Cortex of kidney (tissue), 1 donor: ENCODE measurements at places on chromosomes 5 and 9.

DNA sequence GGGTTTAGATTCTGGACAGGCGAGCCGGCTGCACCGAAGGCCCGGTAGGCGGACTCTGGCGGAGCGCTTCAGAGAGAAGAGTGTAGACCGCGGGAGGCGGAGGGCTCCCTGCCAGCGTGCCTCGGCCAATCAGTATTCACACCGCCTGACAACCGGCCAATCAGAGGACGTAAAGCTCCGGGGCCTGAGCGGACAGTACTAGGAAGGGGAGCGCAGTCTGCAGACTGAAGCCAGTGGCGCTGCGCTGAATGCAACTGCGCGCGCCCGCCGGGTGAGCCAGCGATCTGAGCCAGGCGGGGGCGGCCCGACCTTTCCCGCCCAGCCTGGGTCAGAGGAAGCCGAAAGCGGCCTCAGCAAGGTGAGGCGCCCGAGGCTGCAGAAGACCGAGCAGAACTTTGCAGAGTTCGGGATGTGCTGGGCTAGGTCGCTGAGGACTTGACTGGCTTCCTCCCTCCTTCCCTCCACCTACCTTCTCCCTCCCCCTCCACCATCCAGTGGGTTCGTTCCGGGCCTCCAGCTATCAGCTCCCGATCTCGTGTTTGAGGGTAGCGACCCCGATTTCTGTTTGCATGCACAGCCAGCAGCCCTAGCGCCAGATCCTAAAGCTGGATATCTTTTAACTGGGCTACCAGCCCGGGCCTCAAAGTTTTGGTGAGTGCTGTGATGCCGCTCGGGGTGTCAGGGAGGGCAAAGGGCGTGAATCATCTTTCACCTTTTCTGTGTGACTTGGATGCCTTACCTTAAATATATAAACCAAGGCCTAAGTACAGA lies at the start of gene DMRT2:
Gene DMRT2, plus strand, starts transcription at position 233 of the 771 bp plus-strand sequence. CDS start 1,257 bp downstream, outside the sequence.
- no peak for DNase-seq

DNA sequence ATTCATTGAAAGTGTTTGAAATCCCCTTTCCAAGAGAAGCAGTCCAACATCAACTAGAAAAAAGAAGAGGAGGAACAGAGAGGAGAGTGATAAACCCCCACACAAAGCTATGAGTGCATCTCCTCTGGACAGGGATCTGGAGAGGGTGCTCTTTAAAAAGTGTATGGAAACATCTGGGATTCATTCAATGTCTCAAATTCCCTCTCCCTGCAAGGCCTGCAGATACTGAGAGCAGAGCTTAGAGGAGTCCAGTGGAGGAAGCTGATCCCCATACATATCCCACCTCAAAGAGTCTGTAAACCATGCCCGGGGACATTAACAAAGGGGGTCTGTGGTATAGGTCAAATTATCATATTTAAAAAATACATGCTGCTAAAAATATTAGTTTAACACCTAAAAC lies 2.2 kb downstream of the SPOCK1 start:
- no peak for DNase-seq

DNA sequence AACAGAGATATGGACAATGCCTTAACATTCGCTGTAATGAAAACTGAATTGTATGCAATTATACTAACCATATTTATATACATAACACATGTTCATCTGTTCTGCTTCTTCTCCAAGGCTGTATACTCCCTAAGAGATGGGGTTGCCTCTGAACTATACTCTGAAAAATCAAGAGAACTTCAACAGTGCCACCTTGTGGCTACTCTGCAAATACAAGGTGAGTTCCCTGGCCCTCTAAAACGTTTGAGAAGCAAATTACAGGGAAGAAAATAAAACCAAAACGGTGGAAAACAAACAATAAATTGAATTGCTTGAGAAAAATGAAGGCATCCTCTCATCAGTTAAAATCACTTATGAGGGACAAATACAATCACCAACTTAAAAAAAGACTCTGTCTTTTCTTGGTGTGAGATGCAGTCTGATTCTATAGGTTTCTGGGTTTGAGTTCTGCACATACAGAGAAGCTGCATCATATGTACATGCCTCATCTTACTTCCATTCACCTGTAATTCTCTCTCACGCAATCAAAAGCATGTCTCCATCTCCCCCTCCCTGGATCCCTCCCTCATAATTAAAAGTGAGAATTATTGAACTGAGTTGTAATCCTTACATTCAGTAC lies 98.6 kb downstream of the FBXW11 start:
- no peak for DNase-seq

- no peak for DNase-seq
Observed at GRCh38 chr5:127969002-127969401, 114.6 kb upstream of the SLC12A2 start.

GRCh38 chr5:65482736-65483545 lies 1.2 kb upstream of the ADAMTS6 start:
- DNase-seq, result no peak

- DNase-seq, result no peak
Observed at GRCh38 chr5:111461255-111461671, 51.1 kb downstream of the STARD4 start.

DNA sequence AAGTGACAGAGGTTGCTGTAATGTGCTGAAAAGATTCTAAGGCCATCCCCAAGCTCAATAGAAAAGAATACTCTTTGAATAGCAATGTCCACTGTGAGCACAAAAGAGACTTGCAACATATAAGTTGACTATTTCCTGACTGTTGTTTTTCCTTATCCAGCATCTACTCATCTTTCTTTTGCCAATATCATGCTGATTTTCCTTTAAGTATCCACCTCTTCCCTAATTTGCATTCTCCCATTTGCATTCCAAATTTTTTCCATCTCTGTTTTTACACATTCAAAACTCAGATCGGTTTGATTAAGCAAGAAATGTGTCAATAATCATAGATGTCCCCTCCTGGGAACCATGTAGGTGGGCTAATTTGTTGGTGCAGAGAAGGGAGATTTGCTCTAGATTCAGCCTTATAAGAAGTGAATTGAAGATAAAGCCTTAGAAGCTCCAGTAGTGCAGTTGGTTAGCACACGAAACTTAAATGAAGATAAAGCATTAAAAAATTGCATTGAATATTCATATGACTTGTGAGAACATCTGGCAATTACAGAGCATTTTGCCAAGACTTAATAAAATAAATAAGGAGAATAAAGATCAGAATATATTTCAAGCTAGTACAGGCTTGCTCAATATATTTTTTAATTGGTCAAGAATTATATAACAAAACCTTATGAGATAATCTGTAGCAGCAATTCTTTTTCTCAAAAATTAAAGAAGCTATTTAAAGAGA lies 267.6 kb downstream of the TMEM167A start:
- no peak for DNase-seq

DNA sequence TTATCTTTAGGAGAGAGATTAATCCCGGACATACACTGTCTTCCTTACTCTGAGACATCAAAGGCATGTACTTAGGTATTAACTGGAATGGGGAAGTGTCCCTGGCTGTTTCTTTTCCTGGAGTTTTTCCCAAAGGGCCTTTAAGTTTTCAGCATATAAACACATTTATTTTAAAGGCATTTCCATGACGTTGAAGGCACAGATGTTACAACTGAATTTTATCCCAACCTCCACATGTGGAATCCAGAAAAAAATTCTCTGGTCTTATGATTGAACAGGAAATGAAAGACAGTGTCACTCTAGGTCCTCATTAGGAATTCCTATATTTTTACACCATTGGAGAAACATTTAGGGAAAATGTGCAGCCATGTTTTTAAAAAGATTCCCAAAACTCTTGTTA lies 41.6 kb upstream of the SHOC1 start:
- DNase-seq, result no peak

- no peak for DNase-seq
Observed at GRCh38 chr5:91643797-91644196, 260.7 kb upstream of the ARRDC3 start.

- DNase-seq, result no peak
Observed at GRCh38 chr5:169711551-169712225, 74.6 kb downstream of the DOCK2 start.

DNA sequence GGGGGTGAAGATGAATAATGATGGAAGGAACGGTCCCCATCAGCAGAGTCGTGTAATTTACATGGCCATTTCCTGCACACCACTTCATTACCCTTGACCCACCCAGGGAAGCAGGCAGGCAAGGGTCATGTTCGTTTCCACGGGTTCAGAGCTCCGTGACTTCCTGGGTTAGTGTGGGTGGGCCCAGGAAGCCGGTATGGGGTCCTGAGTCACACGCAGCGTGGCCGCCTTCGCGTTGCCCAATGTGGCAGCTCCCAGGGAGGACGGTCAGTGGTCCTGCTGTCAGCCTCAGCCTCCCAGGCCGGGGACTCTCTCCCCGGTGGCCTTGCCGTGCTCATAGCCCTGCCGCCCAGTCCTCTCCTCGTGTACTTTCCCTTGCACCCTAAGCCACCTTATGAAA lies 5.1 kb upstream of the TERT start:
- no peak for DNase-seq

- no peak for DNase-seq
Observed at GRCh38 chr9:120655005-120655622, 59.2 kb downstream of the MEGF9 start.

GRCh38 chr9:75175395-75175794 lies 87.1 kb downstream of the OSTF1 start:
- DNase-seq, result no peak

GRCh38 chr9:38347946-38348345 lies 44.6 kb upstream of the ALDH1B1 start:
- no peak for DNase-seq

GRCh38 chr9:34985311-34985899 lies 4.1 kb upstream of the DNAJB5 start:
- DNase-seq, result no peak

- DNase-seq, result no peak
Observed at GRCh38 chr9:136609838-136610311, 52.8 kb upstream of the EGFL7 start.

DNA sequence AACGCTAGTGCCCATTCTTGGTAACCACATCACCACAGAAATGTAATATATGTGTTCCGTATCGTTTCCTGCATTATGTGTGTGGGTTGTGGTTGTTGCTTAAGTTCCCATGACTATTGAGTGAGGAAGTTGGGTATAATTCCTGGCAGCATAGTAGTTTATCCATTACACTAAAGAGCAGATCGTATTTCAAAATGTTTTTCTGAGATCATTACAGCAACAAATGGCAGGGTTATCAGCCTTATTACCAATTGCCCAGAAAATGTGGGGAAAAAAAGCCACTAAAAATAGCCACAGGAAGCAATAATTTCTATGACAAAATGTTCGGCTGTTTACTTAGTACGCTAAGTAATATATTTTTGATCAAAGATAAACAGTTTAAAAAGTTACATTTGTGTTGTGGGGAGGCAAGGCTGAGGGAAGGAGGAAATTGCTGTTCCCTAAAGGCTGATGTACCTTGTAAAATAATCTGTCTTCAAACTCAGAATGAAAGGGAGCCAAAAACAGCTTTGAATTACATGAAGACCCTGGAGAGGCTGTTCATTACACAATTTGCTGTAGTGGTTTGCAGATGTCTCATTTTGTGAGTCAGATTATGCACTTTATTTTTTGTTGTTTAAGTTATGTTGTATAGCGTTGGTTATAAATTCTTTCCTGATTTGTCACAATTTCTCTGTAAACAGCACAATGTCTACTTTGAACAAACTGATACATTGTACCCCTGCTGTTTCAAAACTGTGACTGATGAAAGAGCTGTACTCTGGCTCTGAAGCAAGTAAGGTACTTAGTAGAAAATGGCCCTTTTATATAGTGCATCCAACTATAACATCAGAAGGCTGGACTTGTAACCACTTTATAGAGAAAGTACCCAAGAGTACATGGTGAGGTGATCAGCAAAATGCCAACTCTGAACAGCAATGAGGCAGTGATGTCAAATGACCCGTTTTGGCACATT lies 1028.5 kb downstream of the NR2F1-AS1 start:
- no peak for DNase-seq

- DNase-seq, result no peak
Observed at GRCh38 chr5:100535060-100536005, at the start of gene FAM174A. TSS of gene FAM174A (plus strand) at chr5:100535374. CDS start at chr5:100535531, 157 bp downstream.

GRCh38 chr9:88734527-88734926 lies 199.5 kb downstream of the NXNL2 start:
- DNase-seq, result no peak
